ENCODE measurements at places on chromosomes 2 and 18.

GRCh38 chr2:222313816-222314215, 15.0 kb upstream of the PAX3 start:
- DNase-seq = no peak

DNA sequence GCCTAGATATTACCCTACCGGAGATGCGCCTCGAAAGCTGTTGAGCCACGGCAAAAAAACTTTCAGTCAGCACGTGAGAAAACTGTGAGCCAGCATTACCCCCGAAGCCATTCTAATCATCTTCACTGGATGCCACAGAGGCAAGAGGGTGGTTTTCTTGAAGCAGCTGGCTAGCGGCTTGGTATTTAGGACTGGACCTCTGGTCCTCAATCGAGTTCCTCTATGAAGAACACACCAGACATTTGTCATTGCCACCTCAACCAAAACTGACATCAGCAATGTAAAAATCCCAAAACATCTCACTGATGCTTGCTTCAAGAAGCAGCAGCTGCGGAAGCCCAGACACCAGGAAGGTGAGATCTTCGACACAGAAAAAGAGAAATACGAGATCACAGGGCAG, 52.8 kb upstream of the SLC66A3 start:
- DNase-seq = no peak

GRCh38 chr2:207706936-207707860, 4.2 kb upstream of the CCNYL1 start:
- no peak for DNase-seq

DNA sequence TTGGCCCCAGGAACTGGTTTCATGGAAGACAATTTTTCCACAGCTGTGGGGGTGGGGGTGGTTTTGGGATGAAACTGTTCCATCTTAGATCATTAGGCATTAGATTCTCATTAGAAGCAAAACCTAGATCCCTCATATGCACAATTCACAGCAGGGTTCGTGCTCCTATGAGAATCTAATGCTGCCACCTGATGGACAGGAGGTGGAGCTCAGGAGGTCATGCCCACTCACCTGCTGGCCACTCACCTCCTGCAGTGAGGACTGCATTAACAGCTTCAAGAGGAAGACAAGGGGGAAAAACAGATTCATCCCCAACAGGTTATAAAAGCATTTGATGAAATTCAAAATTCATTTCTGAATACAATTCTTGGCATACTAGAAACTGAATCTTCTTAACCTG, 38.5 kb downstream of the THAP4 start:
- DNase-seq = no peak

- DNase-seq = no peak
Observed at GRCh38 chr2:219461669-219462068, 27.0 kb downstream of the SPEG start.

- no peak for DNase-seq
Observed at GRCh38 chr2:63046961-63047320, 3.7 kb upstream of the OTX1 start.

DNA sequence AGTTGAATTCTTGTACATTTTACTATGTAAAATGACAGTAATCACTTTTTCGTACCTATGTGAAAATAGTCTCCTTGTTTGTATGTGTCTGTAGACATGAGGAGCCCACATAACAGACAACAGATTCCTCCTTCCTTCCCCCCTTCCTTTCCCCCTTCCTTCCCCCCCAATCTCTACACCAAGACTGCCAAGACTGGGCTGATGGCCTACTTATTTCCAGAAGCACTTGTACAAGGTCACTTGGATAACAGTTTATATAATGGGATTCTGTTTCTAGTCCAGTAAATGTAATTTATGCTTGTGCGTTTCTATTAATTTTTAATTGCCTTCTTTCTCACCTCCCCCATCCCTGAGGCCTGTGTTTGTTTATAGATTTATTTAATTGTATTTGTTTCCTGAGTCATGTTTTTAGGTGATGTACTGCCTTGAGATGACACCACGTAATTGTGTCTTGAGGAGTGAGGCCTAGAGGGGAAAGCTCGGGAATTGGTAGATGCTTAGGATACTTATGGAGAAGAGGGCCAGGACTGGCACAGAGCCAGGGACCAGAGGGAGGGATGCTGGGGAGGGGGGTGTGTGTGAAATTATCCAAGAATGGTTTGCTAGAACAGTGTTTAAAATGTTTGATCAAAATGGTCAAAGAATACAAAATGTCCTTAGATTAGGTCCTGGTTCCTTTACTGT, 12.3 kb downstream of the B3GNT2 start:
- no peak for DNase-seq
